Glomerular endothelial cell (primary cell): ENCODE measurements at places on chromosomes 3 and 15. TPM values are rescaled to one million over a fixed set of nuclear protein-coding genes. Genes with fewer than 3 reads are reported as not detected.

RUVBL1 gene
- 46.8 and 59.5 TPM in 2 replicates for total RNA-seq

WDR6 gene
- 83.1 and 116 TPM in 2 replicates for total RNA-seq

TRIM42 gene
- not detected in 2 replicates for total RNA-seq

- no peak for DNase-seq
Measured at GRCh38 chr15:65095011-65095746, 18.6 kb downstream of the KBTBD13 start.

- no peak for DNase-seq
Measured at GRCh38 chr15:89649013-89649625, 6.1 kb downstream of the KIF7 start.

C2CD4B gene
- 94.0 and 176 TPM in 2 replicates for total RNA-seq

RLBP1 gene
- not detected in 2 replicates for total RNA-seq

GRCh38 chr3:186308549-186308948 lies 53.5 kb downstream of the DGKG start:
- DNase-seq, result no peak

DNA sequence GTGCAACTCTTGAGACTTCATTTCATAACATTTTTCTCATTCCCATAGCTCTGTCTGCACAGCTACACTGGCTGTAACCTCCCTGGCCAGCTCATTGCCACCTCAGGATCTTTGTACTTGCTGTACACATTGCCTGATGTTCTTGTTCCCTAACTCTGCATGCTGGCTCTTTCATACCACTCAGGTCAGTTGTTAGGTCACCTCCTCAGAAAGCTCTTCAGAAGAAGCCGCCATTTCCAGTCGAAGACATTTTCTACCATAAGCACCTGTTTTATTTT lies 176.2 kb downstream of the AKAP13 start:
- DNase-seq, result no peak

DNA sequence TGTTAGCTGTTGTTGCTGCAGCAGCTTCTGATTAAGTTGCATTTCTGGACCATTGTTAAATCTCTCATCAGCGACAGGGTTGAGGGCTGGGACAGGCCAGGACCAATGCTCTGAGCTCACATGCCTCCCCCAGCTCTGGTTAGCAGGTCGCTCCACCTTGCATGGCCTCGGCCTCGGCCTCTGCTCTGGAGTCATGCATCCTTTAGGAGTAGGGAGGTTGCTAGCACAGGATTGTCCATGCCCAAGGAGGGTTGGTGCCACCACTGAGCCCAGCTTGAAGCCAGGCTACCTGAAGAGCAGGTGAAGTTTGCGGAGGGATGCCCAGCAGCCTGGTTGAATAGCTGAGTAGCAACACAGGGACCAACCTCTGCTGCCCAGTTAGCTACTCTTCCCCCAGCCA lies 11.2 kb upstream of the CPNE9 start:
- DNase-seq, result no peak

- DNase-seq, result no peak
Measured at GRCh38 chr3:139979991-139980390, 45.0 kb downstream of the CLSTN2 start.

GRCh38 chr3:55629432-55629831 lies 142.3 kb upstream of the WNT5A start:
- no peak for DNase-seq

GRCh38 chr3:17302774-17303173 lies 418.0 kb downstream of the PLCL2 start:
- no peak for DNase-seq

DNA sequence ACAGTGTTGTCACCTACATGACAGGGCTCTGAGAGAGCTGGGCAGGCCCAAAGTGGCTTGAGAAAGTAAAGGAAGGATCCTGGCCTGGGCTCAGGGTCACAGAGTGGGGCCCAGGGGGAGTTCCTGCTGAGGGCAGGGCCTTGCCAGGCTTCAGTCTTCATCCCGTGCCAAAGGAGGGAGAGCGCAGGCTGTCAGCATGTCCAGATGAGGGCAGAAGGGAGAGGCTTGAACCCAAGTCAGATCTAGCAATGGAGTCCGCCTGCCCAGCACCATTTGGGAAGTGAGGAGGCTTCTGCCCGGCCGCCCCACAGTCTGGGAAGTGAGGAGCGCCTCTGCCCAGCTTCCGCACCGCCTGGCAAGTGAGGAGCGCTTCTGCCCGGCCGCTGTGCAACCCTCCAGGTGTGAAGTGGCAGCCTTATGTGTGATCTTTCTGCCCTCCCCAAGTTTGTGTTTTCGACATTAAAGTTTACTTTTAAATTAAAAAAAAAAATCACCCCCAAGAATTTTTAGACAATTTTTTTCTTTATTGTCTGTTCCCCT lies 303.6 kb upstream of the PROK2 start:
- DNase-seq, result no peak

SERINC4 gene
- total RNA-seq, result not detected in 2 replicates

GRCh38 chr15:36557364-36557763 lies 22.1 kb upstream of the CDIN1 start:
- no peak for DNase-seq

AGTR1 gene
- total RNA-seq, result 0.12 TPM in 1 of 2 replicates, not detected in the other

DNA sequence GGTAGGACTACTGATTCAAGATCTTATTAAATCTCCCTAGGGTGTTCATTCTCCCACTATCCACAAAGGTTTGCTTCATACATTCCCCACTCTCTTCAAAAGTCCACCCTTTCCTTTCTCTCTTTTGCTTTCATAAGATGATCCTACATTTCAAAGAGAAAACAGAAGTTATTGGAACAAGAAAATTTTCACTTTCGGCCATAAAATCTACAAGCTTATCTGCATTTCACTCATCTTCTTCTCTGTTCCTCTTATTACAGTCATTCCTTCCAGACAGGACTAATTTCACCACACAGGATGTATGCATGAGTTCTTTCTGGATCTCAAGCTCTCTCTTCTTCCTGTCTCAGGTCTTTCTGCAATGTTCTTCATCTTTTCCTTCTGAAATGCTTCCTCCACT lies 238.7 kb downstream of the ISL2 start:
- no peak for DNase-seq

EBLN2 gene
- 0.78 and 4.9 TPM in 2 replicates for total RNA-seq

ABI3BP gene
- total RNA-seq, result 0.39 and 7.3 TPM in 2 replicates

DNA sequence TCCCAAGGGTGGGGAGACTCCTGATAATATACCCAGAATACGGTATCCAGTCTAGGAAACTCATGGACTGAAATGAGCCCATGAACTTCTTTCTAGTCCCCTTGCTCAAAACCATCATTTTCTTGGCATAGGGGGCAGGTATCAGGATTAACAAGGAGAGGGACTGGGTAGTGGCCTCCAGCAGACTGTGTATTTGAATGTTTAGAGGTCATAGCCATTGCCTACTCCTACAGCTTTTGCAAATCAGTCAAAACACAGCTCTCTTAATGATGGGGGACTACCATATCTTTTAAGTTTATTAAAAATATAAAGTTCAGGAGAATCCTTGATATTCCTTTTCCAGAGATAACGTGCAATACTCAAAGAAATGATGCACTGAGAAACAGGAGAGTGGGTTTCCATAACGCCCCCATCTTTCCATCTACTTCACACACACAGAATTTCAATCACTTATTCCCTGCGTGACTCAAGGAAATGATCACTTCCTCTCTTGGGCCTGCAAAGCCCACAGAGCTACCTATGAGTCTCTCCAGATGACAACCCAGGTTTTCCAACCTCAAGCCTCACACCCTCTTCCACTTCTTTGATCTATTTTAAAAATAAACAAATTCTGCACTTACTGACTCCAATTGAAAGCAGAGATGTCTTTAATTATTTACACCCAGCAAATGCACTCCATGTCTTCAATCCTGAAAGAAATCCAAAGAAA lies 584.0 kb upstream of the LMCD1 start:
- no peak for DNase-seq

NPAP1 gene
- total RNA-seq, result not detected in 2 replicates

THSD4 gene
- total RNA-seq, result 110 and 134 TPM in 2 replicates

DNA sequence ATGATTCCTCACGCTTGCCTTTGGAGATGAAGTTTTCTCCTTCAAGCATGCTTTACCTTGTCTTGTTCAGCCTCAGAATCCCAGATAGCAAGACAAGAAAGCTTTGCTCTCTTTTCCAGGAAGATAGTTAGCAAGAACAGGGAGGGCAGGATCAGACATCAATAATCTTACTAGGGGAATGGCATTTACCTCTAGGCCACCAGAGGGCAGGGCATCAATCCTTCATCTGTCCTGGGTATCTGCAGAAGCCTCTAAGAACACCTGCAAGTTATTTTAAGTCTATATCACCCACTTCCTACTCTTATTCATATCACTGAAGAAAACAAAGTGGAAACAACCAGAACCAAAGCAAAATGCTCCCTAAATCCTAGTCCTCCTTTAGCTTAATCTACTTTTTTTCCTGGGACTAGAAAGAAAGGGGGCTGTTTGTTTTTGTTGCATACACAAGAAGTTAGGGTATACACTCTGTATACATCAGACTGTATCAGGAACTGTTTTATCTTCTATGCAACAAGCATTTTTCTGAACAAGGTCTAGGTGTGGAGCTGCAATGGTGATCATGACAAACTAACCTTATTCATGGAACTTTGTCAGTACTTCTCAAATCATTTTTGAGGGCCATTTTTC lies 862.5 kb downstream of the CADM2 start:
- no peak for DNase-seq

TICRR gene
- 1.4 and 5.0 TPM in 2 replicates for total RNA-seq

DNA sequence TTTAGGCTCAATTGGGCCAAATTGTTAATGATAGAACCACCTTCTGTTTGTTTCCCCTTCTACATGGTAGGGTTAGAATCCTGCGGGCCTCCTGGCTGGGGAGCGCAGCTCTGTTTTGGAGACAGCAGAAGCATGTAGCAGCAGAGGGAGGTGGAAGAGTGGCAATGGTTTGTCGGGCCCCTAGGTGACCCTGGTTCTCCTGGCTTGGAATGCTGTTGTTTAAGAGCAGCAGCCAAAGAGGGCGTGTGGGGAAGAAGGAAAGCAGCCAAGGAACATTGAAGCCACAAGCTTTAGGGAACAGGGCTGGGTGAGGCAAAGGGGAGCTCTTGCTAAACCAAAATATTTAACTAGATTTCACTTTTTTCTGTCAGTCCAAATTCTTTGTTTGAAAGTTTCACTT lies 213.7 kb upstream of the NR2E3 start:
- DNase-seq, result no peak

DNA sequence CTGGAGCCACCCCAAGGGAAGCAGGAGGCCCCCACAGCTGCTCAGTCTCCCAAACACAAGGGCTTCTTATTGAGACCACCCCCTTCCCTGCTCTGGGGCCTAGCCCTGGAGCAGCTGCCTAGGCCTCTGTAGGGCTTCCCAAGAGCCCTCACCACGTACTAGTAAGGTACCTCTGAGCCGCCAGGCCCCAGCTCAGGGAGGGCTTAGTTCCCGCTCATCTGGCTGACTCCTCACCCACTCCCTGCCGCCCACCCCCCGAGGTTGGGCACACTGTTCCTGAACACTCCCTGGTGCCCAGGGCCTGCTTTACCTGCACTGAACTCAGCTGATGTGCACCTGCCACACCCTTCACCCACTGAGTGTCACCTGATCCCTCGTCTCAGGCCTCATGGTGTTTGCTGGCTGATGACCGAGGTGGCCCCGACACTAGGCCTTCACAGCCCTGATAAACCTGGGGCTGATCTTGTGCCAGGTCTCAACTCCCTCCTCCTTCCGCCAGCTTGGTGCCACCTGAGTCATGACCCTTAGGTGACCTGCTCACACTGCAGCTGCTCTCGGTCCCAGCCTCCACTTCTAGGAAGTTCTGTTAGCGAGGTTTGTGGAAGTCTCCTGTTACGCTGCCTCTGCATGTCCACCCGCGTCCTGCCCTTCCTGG lies 18.0 kb upstream of the SPTBN5 start:
- DNase-seq, result no peak

DNA sequence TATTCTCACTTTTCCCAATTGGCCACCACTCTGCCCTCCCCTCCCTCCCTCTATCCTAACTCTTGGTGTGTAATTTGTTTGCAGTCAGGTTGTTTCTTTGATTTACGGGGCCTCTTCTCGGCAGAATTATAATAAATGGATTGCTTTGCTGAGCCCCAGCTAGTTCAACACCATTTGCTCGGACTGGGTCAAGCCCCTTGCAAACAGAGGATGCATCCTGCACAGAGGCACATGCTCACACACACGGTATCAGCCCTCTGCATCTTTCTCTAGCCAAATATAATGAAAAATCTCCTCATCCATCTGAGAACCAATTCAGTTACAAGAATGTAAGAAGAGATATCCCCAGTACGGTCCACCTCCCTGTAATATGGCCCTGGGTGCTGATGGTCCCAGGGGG lies 97.7 kb downstream of the EPHB1 start:
- DNase-seq, result no peak

- no peak for DNase-seq
Measured at GRCh38 chr3:139468399-139468798, 7.9 kb downstream of the RBP2 start.

GRCh38 chr15:41182266-41182665 lies 48.3 kb downstream of the EXD1 start:
- DNase-seq, result no peak

DNA sequence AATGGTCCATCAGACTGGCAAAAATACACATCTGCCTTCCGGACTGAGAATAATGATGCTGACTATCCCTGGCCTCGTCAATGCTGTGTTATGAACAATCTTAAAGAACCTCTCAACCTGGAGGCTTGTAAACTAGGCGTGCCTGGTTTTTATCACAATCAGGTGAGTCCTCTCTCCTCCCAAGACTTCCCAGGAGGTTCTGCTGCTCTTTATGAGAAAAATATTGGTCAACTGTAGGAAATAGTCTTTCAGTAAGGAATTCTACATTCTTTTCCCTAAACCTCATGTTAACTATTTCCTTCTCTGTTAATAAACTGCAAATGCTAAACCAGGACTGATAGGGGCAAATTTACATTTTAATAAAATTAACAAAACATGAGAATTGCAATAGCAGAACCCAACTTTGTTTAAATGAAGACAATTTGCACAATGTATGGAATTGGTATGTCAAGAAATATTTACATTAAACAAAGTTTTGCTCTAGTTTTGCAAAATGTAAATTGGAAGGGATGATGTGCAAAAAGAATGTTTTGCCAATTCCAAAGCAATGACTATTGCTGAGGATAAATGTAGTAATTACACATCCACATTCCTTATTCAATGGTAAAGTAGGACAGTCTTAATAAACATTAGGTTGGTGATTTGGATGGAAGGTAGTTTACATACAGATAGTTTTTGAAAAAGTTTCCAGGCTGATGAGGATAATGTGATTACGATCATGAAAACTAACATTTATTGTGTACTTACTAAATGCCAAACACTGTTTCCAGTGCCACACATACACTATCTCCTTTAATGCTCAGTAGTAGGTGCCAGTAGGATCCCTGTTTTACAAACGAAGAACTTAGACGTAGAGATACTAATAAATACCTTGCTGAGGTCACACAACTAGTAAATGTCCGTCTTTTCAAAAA lies 21.1 kb downstream of the UPK1B start:
- no peak for DNase-seq

- no peak for DNase-seq
Measured at GRCh38 chr3:69997631-69998307, 1.8 kb upstream of the SAMMSON start.

LSMEM2 gene
- total RNA-seq, result not detected in 2 replicates

SAMD7 gene
- total RNA-seq, result not detected in 2 replicates

SH2D7 gene
- not detected in 2 replicates for total RNA-seq

GXYLT2 gene
- 2.7 and 4.8 TPM in 2 replicates for total RNA-seq
